ENCODE measurements at places on chromosomes 4 and X.

- no peak for DNase-seq
Measured at GRCh38 chr4:930827-931193, 1.3 kb downstream of the GAK start.

DNA sequence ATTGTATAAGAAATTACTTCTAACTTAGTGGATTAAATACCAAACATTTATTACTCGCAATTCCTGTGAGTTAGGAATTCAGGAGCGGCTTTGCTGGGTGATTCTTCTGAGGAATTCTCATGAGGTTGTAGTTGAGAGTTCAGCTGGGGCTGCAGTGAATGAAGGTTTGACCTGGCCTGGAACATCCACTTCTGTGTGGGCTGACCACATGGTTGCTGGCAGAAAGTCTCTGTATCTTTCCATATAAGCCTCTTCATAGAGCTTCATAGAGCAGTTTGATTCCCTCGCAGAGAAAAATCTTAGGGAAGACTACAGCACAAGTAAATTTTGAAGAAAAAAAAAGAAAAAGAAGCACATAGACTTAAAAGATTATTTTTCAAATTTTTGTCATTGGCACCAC, 339.7 kb upstream of the NWD2 start:
- DNase-seq: no peak

DNA sequence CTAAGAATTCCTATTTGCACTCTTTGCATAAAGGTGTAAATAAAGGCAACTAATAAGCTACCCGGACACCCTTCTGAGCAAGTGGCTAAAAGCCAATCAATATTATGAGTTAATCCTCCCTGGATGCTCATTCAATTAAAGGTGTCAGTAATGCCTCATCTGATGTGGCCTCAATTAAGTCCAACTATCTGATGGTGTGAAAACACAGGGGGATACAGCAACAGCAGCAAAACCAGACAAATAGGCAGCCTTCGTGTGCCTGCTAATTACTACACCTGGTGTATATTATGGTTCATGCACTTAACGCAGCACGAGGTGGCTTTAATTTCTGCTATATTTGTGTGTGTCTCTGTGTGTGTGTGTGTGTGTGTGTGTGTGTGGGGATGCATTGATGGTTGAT, 244.4 kb downstream of the DCLK2 start:
- no peak for DNase-seq

- DNase-seq: no peak
Measured at GRCh38 chr4:10951306-10951705, 266.7 kb upstream of the CLNK start.

DNA sequence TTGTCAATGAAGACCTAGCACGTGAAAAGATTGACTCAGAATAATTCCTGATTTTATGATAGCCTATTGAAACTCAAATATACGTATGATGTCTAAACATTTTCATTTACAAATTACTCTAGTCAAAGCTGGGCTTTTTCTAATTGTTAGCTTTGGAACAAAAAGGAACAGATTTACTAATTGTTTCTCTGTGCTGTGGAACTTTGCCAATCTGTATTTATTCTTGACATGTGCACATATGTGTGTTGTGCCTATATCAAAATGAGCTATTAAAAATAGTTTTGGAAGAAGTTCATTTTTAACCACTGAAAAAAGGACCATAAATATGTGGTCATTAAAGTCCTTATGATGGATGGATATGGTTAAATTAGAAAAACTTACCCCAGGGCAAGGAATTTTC, 85.4 kb upstream of the PACRGL start:
- no peak for DNase-seq
